ENCODE measurements at places on chromosomes 12 and 14.
A peak's percentile ranks its signal among the peaks of the same experiment; 100 is the strongest.

DNA sequence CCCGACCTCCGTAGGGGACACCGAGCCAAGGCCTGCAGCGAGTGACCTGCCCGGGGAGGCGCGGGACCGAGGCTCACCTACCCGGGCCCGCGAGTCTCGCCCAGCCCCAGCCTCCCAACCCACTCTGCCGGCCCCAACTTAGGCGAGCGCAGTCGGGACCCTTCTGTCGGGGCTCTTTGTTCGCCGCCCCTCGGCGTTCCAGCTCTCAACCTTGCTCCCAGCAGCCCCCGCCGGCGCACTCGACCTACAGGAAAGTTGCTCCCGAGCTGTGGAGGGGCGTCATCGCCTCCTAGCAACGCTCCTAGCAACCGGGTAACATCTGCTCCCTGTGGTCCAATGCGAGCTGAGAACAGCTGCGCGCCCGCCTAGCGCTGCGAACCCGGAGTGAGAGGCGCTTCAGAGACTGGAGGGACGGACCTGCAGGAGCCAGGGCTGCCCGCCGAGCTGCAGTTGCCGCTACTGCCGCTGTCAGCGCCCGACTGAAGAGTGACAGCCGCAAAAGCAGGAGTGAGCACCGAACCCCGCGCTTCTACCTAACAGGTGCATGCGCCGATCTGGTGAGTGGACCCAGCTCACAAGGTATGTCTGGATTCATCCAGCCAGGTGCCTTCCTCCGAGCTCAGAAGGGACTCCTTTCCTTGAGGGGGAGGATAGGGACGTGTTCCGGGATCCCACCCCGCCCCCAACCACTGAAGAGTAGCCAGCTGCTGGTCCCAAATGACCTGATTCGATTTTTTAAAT is 355.0 kb downstream of the SNAPC1 start:
- peak; percentile 78 for DNase-seq

GRCh38 chr12:2267703-2268470 is 215.1 kb downstream of the CACNA1C start:
- no peak for DNase-seq

GRCh38 chr14:59961518-59962062 is 41.6 kb downstream of the LRRC9 start:
- DNase-seq: no peak

GRCh38 chr14:102517392-102518062 is 8.0 kb upstream of the ANKRD9 start:
- no peak for DNase-seq

DNA sequence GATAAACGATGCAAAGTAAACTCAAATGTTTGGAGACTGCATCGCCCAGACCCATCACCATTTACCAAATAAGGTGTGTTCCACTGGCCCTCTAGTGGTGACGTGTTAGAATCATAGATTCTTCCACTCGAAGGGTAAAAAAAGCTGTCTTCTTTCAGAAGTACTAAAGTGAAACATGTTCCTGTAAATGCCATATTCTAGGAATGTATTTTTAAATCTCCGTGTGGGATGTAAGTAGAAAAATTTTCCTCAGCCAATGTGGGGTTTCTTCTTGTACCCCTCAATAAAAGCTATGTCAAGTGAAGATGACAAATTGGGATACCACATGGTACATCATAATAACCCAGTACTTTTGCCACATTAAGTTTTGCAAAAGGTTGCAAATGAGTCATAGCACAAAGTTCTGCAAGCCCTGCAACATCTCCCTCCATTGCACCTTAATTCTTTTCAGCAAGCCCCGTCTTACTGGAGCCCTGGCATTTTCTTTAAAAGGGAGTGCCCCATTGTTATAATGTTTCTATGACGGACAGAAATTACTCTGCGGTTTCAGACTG is 100.8 kb downstream of the CCER1 start:
- no peak for DNase-seq

GRCh38 chr12:14365294-14366208 is at the start of gene ATF7IP:
TSS of gene ATF7IP (plus strand) at chr12:14365682. CDS start at chr12:14423916, 58,234 bp downstream.
- DNase-seq: peak; percentile 87

DNA sequence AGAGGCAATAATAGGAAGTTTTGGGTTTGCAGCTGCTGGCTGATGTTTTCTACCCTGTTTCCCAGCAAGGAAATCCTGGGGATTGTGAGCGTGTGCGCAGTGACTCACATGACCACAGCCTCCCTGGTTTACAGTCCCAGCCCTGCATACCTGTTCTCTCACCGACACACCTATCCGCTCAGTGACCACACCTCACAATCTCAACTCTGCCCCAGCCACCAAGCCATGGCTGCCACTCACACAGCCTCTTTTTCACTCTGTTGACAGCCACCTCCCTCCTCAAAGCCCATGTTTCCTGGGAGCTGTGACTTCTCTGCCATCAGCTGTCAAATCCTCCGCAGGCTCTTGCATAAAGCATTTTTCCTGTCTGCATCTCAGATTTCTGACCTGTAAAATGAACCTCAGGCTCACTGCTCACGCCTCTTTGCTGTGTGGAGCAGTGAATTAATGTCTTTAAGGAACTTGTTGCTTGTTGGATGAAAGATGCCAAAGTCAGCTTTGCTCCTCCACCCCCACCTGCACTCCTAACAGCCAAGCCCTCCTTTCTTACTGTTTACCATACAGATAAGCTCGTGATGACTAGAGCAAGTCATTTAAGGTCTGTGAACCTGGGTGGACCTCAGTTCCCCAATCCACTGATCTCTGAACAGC is 43.5 kb downstream of the B4GALNT3 start:
- DNase-seq: no peak
